ENCODE measurements at places on chromosomes 5 and 9. TPM values are rescaled to one million over a fixed set of nuclear protein-coding genes. Genes with fewer than 3 reads are reported as not detected.

Gene PRELID2
- total RNA-seq: 15.5 TPM

GRCh38 chr9:27337833-27338526 lies 41.0 kb upstream of the EQTN start:
- DNase-seq: no peak

- no peak for DNase-seq
Observed at GRCh38 chr9:124940521-124940893, 376 bp downstream of the GOLGA1 start.

Gene HSD17B3
- total RNA-seq: not detected

Gene S100Z
- 0.56 TPM for total RNA-seq

Gene POLE3
- 43.2 TPM for total RNA-seq

DNA sequence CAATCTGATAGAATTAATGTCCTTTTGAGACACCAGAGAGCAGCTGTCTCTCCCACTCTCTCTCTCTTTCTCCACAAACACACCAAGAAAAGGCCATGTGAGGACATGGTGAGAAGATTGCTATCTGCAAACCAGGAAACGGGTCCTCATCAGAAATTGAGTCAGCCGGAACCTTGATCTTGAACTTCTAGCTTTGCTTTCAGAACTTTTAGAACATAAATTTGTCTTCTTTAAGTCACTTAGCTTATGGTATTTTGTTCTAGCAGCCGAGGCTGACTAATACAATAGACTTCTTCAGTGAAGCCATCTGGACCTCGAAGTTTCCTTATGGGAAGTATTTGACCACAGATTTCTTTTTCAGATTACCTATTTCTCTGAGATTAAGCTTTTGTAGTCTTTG lies 18.1 kb downstream of the NEUROG1 start:
- DNase-seq: no peak

Gene CKMT2
- total RNA-seq: 4.3 TPM

- DNase-seq: no peak
Observed at GRCh38 chr9:78406933-78407332, 110.0 kb downstream of the PSAT1 start.

- DNase-seq: no peak
Observed at GRCh38 chr5:77311214-77311571, 100.7 kb downstream of the PDE8B start.

DNA sequence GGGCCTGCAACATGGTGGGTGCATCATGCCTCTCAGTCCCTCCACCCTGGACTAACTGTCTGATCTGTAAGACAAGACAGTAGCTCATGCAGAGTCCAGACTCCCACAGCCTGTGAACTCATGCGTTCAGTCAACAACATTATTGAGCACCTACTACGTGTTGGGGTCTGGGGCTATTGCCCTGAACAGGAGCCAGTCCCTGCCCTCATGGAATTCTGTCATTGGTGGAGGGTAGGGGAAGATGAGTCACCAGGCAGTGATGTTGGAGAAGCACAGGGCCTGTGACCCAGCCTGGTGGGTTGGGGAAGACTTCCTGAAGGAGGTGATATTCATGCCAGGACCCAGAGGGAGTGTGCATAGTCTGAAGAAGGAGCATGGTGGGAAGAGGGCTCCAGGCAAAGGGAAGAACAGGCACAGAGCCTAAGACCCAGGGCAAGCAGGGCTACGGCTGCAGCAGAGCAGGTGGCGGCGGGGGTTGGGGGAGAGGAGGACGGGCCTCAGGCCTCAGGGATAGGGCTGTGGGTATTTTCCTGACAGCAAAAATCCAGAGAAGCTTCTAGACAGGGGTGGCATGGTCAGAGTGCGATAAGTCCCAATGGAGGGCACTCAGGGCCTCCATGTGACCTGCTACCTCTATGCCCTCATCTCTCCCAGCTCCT lies 26.7 kb upstream of the PSD2 start:
- no peak for DNase-seq

Gene DAB2
- total RNA-seq: 91.6 TPM

Gene LCN1
- total RNA-seq: not detected

All from type B pancreatic cell (in vitro differentiated cells).